ENCODE measurements at places on chromosomes 3 and 15.

GRCh38 chr15:27861171-27861570 is 237.9 kb downstream of the OCA2 start:
- DNase-seq, result no peak

- DNase-seq, result no peak
Observed at GRCh38 chr3:131388490-131388799, 6.9 kb downstream of the NUDT16 start.

- no peak for DNase-seq
Observed at GRCh38 chr3:53074366-53074696, 28.5 kb upstream of the SFMBT1 start.

GRCh38 chr15:76073554-76073953 is 13.8 kb downstream of the TMEM266 start:
- no peak for DNase-seq

DNA sequence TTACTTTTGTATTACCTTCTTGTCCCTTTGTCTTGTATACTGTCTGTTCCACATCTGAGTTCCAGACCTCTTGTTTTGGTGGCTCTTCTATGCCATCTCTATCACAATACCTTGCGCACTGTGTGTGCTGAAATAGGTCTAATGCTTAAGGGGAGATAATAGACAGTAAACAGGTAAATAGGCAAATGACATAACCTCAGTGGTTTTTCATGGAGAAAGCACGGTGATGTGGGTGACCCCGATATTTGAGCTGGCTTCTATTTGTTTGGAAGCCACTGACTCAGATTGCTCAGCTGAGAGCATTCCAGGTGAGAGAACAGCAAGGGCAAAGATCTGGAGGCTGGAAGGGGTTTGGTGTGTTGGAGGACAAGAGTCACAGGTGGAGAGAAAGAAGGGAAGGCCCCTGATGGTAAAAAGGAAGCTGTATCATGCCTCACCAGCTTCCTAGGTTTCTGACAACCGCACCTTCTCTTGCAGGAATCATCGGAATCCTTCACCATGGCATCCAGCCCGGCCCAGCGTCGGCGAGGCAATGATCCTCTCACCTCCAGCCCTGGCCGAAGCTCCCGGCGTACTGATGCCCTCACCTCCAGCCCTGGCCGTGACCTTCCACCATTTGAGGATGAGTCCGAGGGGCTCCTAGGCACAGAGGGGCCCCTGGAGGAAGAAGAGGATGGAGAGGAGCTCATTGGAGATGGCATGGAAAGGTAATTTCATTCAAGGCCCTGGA is 795 bp downstream of the MCM2 start:
- no peak for DNase-seq

- DNase-seq, result no peak
Observed at GRCh38 chr3:2879587-2879986, 230.6 kb downstream of the IL5RA start.

GRCh38 chr3:172607305-172608121 is 84.3 kb upstream of the TNFSF10 start:
- no peak for DNase-seq

GRCh38 chr3:50708620-50709019 is 33.9 kb downstream of the DOCK3 start:
- DNase-seq, result peak; percentile 2

GRCh38 chr3:38837358-38837757 is 21.3 kb upstream of the SCN10A start:
- DNase-seq, result no peak

DNA sequence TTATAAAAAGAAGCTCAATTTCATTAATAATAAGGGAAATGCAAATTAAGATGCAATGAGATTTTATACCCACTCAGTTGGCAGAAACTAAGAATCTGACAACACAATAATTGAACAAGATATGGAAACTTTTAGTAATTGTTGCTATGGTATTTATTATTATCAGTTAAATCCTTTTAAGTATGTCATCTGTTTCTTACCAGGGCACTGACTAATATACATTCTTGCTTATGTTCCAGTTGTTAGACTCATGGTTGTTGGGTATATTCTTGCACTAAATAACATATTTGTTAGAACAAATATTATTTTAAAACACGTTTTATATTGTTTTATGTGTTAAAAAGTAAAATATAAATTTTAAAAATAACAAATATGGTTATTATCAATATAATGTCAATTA is 690.3 kb downstream of the MECOM start:
- DNase-seq, result no peak

GRCh38 chr3:43418601-43419272 is 132.4 kb downstream of the SNRK start:
- DNase-seq, result no peak

DNA sequence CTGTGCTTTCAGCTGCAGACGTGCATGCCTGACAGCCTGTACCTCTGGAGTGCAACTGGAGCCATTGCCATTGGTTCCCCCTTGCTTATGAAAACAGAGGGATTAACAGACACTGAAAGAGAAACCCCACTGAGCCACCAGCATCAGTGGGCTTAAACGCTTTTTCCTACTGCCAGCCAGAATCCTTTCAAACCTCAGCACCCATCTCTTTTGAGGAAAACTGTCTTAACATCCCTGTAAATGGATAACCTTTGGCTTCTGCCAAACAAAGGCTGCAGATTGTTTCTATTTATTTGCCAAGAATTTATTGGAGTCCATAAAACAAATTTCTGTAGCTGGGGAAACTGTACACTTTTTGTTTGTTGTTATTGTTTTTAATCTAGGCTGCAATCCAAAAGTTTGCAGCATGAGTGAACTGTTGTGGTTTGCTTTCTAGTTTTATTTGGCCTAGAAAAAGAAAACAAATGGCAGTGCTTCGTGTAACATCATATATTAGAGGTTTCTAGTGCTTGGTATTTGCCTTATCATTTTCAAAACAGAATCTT is 369.2 kb upstream of the IL12A start:
- DNase-seq, result no peak

GRCh38 chr3:123055352-123055751 is 11.5 kb upstream of the PDIA5 start:
- no peak for DNase-seq

- DNase-seq, result no peak
Observed at GRCh38 chr15:66679061-66679656, 22.9 kb upstream of the SMAD6 start.

- no peak for DNase-seq
Observed at GRCh38 chr15:69735121-69735520, 282.5 kb downstream of the RPLP1 start.

DNA sequence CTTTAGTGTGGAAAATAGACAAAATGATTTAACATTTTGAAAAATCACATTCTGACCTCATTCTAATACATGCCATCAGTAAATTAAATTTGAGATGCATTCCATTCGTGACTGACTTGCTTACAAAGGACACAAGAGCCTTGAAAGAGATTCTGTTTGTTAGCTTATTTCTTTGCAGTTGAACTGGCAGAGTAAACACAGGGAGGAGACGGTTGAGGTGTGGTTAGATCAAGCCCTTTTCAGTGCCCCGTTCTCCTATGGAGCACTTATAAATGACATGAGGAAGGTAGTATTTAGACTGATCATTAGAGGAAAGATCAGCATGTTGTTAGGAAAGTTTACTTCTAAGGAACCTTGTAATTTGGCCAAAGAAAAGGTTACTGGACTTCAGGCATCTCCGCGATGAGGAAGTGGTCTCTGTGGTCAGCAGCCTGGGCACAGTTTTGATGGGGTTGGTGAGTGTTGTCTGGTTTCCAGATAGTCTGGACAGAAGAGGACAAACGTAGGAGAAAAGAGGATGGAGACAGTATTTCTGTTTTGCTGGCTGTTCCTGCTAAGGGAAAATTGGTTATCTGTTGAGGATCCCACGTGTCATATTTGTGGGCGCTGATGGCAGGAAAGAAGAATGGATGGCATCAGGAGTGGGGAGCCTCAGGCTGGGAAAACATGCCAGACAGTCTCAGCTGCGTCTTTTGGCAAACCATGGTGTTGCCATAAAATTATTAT is 328.9 kb upstream of the TBL1XR1 start:
- no peak for DNase-seq

DNA sequence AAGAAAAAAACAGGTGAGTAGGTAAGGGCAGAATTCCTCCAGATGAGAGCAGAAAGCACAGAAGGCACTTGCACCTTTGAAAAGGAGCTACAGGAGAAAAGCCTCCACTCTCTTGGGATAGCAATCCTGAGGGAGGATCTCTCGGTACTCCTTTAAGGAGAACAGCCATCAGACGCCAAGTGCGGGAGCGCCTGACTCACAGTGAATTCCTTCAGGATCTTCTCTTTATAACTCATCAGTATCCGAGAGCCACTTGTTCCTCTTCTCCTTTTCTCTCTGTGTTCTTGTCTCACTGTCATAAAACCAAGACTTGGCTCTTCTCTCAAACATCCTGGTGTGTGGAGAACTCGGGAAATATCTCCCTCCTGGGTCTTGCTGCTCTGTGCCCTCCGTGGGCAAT is 10.1 kb upstream of the GOLGA8J start:
- DNase-seq, result no peak

DNA sequence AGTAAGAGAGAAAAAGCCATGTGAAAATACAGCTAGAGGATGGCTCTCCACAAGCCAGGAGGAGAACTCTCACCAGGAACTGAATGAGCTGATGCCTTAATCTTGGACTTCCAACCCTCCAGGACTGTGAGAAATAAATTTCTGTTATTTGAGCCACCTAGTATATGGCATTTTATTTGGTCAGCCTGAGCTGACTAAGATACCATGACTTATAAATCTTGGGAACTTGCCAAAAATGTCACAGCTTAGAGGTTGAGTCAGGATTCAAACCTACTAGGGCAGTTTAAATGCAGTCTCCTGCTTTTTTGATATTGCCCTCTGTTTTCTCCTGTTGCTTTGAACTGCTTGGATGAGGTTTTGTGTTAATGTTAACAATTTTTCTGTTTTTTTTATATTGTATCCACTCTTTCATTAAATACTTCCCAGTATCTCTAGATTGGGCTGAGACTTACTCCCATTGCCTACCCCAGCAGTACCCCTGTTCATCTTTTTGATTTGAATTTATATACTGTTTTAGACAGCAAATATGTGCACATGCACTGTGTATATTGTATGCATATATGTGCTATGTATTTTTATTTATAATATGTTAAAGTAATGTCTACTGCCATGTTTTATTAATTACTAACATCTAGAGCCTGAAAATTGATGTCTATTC is 1223.2 kb downstream of the OTOL1 start:
- DNase-seq, result no peak

DNA sequence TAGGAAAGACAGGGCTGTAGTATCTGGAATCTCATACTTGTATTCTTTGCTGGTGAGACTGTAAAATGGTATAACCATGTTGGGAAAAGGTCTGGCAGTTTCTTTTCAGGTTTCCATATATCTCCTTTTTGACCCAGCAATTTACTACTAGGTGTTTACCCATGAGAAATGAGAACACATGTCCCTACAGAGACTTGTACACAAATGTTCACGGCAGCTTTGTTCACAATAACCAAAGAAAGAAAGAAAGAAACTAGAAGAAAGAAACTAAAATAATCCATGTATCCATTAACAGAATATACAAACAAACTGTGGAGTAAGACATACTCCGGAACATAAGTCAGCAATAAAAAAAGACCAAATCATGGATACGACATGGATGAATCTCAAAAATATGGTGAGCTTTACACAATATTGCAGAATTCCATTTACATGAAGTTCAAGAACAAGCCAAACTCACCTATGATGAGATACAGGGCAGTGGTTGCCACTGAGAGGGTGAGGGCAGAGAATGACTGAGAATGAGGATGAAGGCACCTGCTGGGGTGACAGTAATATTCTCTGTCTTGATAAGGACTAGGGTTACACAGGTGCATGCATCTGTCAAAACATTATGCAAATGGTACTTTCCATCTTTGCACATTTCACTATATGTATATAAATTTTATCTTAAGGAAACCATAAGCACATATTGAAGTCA is 2.7 kb downstream of the RFTN1 start:
- DNase-seq, result no peak

GRCh38 chr15:77350792-77351191 is 69.1 kb downstream of the PEAK1 start:
- no peak for DNase-seq

GRCh38 chr3:188727052-188727451 is 444.7 kb upstream of the TPRG1 start:
- no peak for DNase-seq

GRCh38 chr3:129286081-129286480 is 7.4 kb downstream of the HMCES start:
- DNase-seq, result no peak

DNA sequence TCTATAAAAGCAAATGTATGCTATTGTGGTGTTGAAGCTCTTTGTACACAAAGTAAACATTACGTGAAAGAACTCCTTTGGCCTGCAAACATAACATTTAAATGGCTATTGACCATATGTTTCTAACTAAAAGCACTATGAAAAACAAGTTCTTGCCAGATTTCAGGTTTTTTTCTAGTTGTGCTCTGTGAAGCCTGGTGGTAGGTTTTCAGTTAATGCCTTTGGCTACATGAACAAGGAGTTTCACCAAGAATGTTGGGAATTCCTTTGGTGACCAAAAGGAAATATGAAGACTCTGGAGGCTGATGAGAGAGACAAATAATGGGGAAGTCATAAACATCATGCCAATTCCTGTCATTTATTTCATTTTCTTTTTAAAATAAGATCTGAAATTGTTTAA is 66.0 kb downstream of the RBMS3 start:
- DNase-seq, result no peak

- no peak for DNase-seq
Observed at GRCh38 chr3:12266038-12266437, 22.8 kb upstream of the PPARG start.

DNA sequence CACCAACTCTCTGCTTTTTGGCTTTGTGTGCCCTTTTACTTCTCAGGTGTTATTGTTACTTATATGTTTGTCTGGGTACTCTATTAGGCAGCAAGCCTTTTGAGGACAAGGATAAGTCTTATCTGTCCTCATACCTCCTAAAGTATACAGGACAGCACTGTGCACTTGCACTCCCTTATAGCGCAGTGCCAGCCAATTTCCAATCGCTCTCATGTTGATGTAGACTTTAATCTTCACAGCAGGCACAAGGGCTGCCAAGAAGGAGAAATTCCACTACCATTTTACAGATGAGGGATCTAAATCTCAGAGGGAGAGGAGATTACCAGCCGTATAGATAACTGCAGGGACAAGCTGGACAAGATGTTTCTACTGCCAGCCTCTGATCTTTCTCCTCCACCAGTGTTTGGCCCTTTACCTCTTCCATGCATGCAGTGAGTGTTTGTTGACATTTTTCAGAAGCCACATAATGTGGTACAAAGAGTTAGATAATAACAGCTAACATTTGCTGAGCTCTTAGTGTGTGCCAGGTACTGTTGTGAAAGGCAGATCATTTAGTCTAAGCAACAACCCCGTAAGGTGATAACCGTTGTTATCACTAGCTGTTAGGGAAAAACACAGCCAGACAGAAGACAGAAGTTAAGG is 30.1 kb downstream of the SST start:
- no peak for DNase-seq

GRCh38 chr3:10548992-10549391 is 43.6 kb upstream of the ATP2B2 start:
- no peak for DNase-seq

- no peak for DNase-seq
Observed at GRCh38 chr3:80238152-80238551, 470.4 kb upstream of the ROBO1 start.

- DNase-seq, result no peak
Observed at GRCh38 chr3:22372292-22373062, 621.5 kb upstream of the ZNF385D start.
